ENCODE measurements at places on chromosomes 5 and 9.

DNA sequence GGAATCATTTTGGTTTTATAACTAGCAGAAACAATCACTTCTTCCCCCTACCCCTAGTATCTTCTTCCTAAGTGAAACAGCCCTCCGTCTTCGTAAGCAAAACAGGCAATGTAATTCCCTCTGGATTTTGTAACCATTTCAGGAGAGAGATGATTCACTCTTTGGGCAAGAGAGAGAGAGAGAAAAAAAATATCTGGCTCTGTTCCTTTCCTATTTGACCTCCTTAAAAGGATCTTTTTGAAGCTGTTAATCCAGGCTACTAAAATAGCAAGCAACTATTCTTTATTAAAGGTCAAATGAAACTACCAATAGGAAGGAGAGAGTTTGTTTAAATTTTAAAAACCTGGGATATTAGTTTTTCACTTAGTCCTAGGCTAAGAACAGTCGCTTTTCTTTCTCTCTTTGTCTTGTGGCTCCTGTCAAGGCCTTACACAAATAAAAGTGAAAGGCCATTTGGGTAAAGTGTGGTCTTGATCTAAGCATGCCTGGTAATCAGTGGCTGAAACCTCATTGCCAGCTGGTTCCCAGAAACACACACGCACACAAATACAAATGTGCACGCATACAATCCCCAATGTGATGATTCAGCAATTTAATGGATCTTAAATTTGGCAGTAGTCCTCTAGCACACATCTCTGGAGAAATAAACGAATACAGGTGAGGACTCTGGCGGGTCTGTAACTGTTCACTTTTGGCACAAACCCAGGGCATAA, 70.2 kb downstream of the PRUNE2 start:
- DNase-seq, result no peak

DNA sequence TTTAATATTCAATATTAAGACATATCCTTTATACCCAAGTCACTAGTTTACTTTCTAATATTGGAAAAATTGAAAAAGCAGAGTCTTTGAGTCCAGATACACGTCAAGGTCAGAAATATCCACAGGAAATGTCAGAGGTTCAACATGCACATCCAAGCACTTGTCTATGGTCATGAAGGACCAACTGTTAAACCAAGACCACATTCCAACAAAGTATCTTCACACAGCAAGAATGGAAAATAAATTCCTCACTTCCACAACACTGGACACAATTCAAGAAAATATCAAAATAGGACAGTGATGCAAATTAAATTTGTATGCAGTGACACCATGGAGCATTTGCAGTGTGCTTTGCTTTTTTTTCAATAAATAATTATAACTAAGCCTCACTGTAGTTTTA, 142.5 kb downstream of the GABRB2 start:
- no peak for DNase-seq

- no peak for DNase-seq
Observed at GRCh38 chr9:90287567-90288274, 354.9 kb downstream of the DIRAS2 start.

DNA sequence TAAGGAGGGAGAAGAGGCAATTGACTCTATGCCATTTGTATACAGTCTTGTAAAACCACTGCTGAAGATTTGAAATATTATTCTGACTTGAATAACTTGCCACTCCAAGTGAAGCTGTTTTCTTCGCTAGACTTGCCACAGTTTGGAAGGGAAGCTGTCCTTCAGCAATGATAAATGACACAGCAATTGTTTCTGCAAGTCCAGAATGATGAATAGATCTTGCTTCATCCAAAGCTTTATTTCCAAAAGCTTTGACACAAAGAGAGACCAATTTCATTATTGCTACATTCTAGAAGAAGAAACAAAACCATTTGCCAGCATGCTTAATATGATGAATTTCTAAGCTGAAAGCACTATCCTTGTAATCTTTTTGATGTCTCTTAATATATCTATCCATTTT, 73.7 kb downstream of the ZNF366 start:
- DNase-seq, result no peak

- no peak for DNase-seq
Observed at GRCh38 chr5:17370651-17371050, 127.4 kb upstream of the TAF11L2 start.

- DNase-seq, result peak; percentile 23
Observed at GRCh38 chr9:105114964-105115728, 129.3 kb upstream of the SLC44A1 start.

DNA sequence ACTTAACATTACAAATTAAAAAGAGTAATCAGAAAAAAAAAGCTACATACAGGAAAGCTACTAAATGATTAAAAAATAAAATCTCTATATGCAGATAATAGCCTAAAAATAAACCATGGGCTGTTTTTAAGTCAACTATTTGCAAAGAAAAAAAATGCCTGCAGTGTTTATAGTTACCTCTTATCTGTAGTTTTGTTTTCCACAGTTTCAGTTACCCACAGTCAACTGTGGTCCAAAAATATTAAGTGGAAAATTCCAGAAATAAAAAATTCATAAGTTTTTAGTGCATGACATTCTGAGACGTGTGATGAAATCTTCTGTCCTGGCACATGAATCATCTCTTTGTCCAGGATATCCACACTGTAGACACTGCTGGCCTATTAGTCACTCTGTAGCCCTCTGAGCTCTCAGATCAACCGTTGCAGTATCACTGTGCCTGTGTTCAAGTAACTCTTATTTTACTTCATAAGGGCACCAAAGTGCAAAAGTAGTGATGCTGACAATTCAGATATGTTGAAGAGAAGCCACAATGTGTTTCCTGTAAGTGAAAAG, 59.2 kb downstream of the PRELID2 start:
- no peak for DNase-seq

- no peak for DNase-seq
Observed at GRCh38 chr5:154276973-154277331, 86.4 kb downstream of the GALNT10 start.

- no peak for DNase-seq
Observed at GRCh38 chr5:33311893-33312292, 128.9 kb upstream of the TARS1 start.

DNA sequence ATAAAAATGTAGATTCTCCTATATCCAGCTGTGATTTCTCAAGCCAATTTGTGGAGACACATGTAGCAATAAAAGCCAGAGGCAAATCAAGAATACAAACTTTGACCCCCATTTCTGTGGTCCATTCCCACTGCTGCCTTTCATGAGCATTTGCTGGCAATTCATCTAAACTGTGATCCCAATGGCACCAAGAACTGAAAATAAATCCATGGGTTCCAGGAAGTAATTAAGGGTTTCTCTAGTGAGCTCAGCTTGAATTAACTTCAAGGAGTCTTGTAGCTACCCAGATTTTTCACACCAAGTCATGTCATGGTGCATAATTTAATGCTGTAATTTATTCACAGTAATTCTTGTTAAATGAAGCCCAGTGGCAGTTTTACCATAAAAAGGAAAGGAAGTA, 145.0 kb upstream of the SMC2 start:
- DNase-seq, result no peak

- DNase-seq, result no peak
Observed at GRCh38 chr5:42268630-42269029, 154.6 kb upstream of the GHR start.

- DNase-seq, result no peak
Observed at GRCh38 chr9:125609744-125610143, 97.3 kb downstream of the MAPKAP1 start.

DNA sequence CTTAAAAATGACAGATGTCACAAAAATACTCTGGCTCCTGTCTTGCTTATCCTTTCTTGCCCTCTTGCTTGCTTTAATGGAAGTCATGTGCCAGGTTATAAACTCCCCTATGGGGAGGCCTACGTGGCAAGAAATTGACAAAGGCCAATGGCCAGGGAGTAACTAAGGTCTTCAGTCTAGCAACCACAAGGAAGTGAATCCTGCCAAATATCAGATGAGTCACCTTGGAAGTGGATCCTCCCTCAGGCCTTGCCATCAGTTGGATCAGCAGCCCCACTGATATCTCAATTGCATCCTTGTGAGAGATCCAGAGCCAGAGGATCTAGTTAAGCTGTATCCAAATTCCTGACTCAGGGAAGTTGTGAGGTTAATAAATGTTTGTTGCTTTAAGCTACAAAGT, 82.8 kb downstream of the CAAP1 start:
- no peak for DNase-seq

GRCh38 chr9:112218908-112219307, 43.8 kb upstream of the SUSD1 start:
- no peak for DNase-seq

DNA sequence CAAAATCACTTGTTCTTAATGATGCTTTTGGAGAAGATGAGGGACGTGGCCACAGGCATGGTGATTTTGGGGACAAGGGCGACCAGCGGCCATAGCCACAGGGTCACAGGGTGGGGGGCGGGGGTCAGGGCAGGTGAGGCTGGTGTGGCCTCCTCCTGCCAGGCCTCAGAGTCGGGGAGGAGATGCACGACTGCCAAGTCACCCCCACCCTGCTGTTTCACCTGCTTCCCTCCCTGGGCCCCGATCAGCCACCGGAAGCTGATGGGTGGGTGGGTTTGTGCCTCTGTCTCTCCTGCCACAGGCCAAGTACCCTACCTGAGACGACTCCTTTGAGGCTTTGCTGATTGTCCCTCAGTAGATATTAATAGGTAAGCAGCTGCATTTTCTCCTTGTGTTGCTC, 199.3 kb downstream of the PAX5 start:
- DNase-seq, result no peak

- no peak for DNase-seq
Observed at GRCh38 chr5:4348423-4348822, 752.8 kb downstream of the IRX1 start.

- DNase-seq, result no peak
Observed at GRCh38 chr5:112643339-112643971, 94.2 kb upstream of the APC start.

- no peak for DNase-seq
Observed at GRCh38 chr5:174895360-174895759, 171.0 kb downstream of the MSX2 start.

DNA sequence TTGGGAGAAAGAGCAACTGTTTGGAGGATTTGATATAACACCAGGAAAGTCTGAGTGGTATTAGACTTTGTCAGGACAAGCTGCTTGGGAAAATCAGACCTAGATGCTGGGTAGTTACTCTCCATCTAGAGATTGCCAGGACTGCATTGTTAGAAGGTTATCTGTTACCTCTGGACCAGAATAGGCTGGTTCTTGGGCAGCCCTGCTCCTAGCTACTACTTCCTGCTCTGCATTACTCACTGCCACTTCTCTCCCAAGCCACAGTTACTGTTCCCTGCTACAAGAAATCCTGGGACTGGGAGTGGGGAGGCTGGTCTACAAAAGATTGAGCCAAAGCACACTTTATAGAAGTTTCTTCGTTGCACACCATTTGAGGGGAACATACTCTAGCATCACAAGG, 95.5 kb upstream of the KCNN2 start:
- DNase-seq, result no peak

DNA sequence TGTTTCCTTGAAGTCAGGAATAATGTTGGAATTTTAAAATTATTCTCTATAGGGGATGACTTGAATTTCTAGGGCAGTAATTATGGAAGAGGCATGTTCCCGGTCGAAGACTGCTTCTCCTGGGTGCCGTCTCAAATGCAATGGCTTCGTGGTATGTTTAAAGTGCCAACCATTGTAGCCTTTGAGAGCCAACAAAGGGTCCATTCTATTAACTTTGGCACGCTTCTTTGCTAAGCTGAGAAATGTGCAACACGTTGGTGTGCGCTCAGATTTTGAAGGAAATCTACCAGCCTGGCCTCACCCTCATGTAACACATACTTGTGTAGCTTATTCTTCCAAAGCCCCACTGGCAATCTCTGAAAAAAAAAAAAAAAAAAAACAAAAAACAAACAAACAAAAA, 221.2 kb upstream of the ANKH start:
- no peak for DNase-seq

- DNase-seq, result no peak
Observed at GRCh38 chr5:32512926-32513325, 68.4 kb upstream of the ZFR start.

GRCh38 chr5:168446983-168447619, 39.2 kb upstream of the RARS1 start:
- no peak for DNase-seq

DNA sequence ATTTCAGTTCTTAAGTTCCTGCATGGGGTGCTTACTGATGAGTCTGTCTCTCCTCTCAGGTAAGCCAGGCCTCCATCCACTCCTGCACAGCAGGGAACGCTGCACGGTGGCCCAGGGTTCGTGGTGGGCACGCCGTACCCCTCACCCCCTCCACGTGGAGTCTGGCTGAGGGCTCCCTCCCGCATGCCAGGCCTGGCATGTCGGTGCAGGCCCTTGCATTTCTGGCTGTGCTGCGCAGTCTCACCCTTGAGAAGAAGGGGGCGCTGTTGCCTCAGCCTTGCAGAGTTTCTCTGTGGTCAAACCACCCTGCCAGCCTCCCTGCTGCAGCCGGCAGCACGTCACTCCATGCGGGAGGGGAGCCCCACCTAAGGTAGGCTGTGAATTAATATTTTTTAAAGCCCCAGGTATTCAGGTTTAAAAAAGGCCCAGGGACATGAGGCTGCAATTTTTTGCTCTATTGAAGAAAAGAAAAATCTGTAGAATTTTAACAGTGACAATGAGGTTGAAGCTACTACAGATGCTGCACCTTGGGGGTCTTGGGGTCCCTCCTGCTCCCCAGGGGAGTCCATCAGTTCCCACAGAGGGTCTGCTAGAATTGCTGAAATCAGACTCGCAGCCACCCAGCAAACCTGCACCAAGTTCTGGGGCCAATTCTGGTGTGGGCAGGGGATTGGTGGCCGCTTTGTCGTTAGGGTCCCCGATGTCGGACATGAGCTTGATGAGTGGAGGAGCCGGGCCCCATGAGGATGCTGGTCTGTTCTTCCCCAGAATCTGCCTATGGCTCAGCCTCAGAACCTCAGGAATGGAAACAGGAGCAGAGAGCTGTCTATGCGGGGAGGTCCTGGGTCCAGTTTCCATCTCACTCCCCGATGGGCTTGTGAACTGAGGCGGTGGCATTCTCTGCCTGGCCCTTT, 52.6 kb downstream of the TENT4A start:
- DNase-seq, result peak; percentile 42

DNA sequence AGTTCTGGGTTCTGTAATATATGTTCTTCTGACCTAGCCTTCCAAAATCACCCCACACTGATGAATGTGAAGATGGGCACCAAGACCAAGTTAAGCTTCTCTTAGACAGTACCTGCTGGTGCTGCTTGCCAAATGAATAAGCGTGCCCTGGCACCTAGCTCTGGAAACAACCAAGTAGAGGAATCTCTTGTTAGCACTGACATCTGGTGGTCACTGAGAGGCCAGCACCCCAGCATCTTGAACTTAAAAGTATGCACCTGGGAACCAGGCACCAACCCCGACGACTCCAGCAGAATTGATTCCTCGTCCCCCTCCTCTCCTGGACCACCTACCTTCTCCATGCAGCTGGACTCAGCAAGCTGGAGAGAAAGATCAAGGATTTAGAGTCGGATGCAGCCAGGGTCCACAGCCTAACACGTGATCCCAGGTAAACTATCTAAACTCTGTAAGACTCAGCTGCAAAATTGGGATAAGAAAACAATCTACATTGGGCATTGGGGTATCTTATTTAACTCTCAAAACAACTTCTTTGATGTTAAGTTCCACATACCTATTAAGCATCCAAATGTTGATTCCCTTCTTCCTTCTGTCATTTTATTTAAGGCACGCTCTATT, 89.8 kb downstream of the SLC1A3 start:
- no peak for DNase-seq

GRCh38 chr5:20469792-20470191, 481.8 kb upstream of the CDH18 start:
- no peak for DNase-seq
